ENCODE measurements at places on chromosomes 3 and 15.

DNA sequence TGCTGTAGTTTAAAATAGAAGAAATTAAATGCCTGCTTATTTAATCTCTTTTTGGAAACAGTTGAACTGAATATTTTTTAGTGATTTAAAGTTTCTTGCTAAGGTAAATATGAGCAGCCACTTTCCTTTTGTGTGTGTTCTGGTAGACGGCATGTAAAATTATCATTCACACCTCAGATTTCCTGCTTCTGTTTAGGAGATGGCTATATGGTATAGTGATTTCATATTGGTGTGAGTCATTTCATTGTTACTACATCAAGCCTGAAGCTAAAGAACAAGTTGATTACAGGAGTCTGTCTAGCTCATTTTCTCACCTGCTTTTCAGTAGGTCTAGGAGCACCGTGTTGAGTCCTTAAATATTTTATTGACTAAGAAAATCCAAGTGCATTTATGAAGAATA is 2.2 kb downstream of the LRCH3 start:
- DNase-seq: no peak

- DNase-seq: no peak
These were observed 109.4 kb upstream of the FGF7 start for GRCh38 chr15:49313650-49314049.

- DNase-seq: no peak
These were observed 515.0 kb downstream of the FGF12 start for GRCh38 chr3:192212335-192212734.

DNA sequence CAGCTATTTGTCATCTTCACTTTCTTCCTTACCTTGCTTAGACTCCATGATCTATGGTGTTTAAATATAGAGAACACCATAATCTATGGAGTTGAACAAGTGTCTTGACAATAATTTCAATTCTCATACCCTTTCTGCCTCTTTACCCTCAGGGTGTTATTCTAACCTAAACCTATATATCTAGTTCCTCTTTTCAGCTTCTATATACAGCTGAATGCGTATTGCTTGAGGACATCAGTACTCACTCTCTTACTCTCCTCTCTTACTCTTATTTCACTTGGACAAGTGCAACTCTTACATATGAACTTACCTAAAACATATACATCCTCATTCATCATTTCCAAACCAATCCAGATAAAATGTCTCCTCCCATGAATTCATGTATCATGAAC is 187.1 kb downstream of the RAP2B start:
- DNase-seq: no peak

All from stimulated activated CD4-positive, alpha-beta T cell treated with anti-CD3 and anti-CD28 coated beads, Interleukin-12 subunit alpha, Interleukin-12 subunit beta, amount 100 ng/mL, for 4 hours (primary cell).